ENCODE measurements at places on chromosomes 6 and 20.

DNA sequence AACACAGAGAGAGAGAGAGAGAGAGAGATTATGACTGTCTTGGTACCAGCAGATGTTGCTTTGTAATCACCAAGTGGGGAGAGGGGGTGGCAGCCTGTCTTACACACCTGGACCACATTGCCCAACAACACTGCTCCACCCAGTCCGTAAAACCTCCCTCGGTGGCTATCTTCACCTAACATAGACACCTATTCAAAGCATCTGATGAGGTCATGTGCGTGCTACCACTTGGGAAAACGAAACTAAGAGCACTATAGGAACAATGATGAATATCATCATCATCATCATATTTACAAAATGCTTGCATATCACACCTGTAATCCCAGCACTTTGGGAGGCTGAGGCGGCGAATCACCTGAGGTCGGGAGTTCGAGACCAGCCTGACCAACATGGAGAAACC lies 24.1 kb upstream of the SALL4 start:
- no peak for DNase-seq

DNA sequence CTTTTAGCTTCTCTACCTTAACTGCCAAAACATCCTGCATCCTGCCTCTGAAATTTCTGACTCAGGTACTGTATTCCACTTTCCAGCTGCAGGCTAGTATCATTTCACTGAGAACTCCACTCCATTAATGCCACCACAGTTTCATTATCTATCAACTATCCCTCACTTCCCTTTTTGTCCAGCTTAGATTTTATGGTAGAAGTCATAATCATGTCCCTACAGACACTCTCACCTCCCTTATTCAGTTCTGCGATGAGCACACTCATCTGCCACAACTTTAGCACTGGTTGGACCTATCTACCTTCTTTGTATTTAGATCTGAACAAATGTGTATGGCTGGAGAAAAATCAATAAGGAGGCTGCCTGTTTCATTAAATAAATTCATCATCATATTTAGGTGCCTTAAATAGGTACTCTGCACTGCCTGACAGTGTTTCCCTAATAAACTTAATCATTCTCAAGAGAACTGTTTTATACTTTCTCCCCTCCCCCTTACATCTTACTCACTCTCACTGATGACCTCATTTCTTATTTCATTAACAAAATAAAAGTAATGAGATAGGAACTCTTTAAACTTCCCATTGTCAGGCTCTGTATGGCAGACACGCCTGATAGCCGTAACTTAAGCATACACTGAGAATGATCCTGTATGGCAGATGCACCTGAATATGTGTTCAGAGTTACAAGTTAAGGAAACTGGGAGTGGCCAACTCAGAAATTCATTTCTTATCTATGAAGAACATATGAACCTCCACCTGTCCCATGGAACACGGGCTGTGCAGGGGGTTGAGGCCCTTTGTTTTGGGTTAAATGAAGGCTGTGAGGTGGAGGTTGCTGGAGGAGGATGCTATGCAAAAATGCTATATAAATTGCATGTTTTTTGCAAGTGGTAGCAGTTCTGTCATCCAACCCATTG lies 95.3 kb upstream of the MAN1A1 start:
- no peak for DNase-seq

DNA sequence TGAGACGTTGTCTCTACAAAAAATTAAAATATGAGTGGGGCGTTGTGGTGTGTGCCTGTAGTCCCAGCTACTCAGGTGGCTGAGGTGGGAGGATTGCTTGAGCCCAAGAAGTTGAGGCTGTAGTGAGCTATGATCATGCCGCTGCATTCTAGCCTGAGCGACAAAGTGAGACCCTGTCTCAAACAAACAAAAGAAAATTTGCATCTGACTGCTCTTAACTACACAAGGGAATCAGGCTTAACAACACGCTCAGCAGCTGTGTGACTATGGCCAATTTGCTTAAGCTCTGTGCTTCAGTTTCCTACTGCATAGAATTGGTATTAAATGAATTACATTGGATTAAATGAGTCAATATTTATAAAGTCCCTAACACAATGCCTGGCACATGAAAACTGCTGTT lies 24.3 kb upstream of the MRPS10 start:
- DNase-seq, result no peak

- no peak for DNase-seq
Observed at GRCh38 chr6:17269840-17270239, 11.3 kb upstream of the RBM24 start.

DNA sequence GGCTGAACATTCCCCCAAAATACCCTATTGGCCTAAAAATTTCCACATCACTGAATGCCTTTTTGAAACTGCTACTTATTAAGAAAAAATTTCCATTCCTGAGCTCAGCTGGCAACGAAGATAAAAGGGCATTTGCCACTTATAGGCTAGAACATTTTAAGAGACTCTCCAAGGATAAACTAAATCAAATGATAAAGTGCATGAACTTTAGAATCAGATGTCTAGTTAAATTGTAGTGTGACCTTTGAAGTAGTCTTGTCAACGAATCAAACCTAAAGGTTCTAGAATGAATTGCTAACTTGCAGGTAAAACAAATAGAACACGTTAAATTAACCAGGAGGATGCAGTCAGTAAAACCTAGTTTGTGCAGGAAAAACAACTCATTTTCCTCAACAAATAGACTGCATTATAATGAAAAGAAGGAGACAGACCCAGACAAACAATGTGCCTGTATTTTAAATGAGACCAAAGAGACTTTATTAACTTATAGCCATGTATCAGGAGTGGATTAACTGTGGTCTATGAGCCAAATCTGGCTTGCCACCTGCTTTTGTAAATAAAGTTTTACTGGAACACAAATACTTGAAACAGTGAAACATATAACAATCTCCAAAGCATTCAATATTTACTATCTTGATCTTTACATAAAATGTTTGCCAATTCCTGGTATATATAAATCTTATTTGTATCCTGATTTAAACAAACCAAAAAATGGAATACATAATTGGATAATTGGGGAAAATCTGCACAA lies 184.4 kb downstream of the MEI4 start:
- no peak for DNase-seq

GRCh38 chr6:26420688-26421171 lies 18.7 kb downstream of the BTN3A1 start:
- no peak for DNase-seq

DNA sequence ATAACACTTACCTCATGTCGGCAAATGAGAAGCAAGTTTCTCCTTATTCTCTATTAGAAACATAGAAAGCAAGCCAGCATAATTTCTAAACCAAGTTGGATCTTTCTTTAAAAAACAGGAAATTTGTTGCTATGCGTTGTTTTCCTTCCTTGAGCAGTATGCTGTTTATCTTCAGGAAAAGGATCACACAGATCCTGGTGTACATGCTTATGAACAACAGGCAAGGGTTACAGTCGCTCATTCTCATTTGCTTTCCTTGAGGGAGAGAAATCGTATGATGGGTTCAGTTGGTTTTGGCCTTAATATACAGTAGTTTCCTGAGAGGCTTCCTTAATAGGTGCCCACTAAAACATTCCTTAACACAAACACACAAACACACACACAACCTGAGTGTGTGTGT lies 118.8 kb downstream of the FYN start:
- no peak for DNase-seq

GRCh38 chr6:80641591-80641990 lies 535.1 kb downstream of the BCKDHB start:
- DNase-seq, result no peak

GRCh38 chr6:23783901-23784300 lies 342.1 kb upstream of the NRSN1 start:
- no peak for DNase-seq

DNA sequence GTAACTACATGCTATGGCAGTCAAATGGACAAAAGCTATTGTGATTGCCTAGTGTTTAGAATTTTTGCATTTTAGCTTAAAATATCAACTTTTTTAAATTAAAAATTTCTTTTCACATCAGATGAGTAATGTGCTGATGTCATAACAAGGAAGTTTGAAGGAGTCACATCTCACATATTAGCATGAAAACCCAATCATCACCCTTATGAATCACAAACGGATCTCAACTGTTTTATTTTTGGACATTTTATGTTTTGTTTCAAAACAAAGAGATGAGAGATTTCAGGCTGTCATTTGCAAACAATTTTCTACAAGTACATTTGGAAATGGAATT lies 53.6 kb upstream of the TRERF1 start:
- no peak for DNase-seq

DNA sequence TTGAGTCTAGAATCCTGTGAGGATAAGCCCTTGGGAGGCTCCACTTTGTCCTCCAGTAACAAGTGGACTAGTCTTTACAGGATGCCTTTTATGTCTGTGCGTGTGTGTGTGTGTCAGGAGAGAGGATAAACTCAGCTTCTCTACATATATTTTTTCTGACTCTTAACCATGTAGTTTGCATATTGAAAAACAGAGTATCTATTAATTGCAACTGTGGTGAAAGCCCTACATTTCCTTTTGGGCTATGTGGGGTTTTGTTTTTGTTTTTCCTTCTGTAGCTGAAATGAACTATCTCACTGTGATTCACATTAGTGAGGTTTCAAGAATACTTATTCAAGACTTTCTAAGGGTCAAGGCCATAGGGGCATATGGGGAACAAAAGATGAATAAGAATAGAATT lies 17.7 kb downstream of the TPBG start:
- DNase-seq, result no peak

- DNase-seq, result no peak
Observed at GRCh38 chr20:50799176-50799889, 4.5 kb downstream of the BCAS4 start.

GRCh38 chr6:44849806-44850205 lies 462.3 kb downstream of the CDC5L start:
- DNase-seq, result no peak

DNA sequence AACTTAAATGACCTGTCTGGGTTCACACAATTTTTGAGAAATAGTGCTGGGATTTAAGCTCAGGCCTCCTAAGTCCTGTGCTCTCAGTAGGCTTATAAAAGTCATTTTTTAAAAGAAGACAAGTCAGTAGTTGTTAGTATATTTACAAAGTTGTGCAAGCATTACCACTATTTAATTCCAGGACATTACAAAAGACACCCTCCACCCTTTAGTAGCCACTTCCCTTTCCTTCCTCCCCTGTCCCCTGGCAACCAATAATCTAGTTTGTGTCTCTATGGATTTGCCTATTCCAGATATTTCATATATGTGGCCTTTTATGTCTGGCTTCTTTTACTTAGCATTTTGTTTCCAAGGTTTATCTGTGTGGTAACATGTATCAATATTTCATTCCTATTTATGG lies 37.6 kb downstream of the HMGN3 start:
- no peak for DNase-seq

DNA sequence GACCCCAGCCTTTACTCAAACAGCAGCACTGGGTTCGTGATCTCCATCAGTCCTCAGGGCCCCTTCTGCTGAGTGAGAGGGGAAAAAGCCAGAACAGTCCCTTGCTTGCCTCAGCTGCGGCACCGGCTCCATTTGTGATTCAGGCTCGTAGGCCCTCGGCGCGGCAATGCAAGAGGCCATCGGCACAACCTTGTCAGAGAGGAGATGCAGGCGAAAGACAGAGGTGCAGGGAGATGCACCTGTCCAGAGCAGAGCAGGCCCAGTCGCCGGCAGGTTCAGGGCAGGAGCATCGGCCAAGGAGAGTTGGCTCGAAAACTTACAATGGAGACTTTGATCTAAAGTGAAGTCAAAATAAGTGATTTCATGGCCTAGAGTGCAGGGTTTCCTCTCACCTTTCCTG lies 171.6 kb downstream of the SMOC2 start:
- no peak for DNase-seq

- DNase-seq, result no peak
Observed at GRCh38 chr6:10460096-10460495, 45.2 kb upstream of the TFAP2A start.

GRCh38 chr20:53149148-53149889 lies 177.2 kb downstream of the TSHZ2 start:
- no peak for DNase-seq

GRCh38 chr6:166830185-166830890 lies 126.0 kb downstream of the RNASET2 start:
- DNase-seq, result no peak

- DNase-seq, result no peak
Observed at GRCh38 chr6:66638518-66638917, 931.5 kb upstream of the EYS start.

- DNase-seq, result no peak
Observed at GRCh38 chr6:1062786-1063545, 248.9 kb upstream of the FOXQ1 start.

- DNase-seq, result no peak
Observed at GRCh38 chr20:57696401-57696961, 13.3 kb downstream of the PMEPA1 start.

GRCh38 chr6:137465378-137466009 lies 28.7 kb downstream of the OLIG3 start:
- no peak for DNase-seq

- no peak for DNase-seq
Observed at GRCh38 chr6:4125933-4126864, 9.2 kb downstream of the ECI2 start.

DNA sequence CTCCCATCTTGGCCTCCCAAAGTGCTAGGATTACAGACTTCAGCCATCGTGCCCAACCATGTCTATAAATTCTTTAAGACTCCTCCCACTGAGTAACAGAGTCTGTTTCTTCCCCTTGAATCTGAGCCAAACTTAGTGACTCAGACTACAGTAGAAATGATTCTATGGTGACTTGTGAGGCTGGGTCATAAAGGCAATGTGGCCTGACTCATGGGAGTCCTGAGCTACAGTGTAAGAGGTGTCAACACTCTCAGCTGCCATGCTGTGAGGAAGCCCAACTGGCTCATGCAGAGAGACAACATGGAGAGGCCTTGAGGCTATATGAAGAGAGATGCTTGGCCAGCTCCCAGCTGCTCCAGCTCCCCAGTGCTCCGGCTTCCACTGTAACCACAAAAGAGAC lies 5.2 kb upstream of the NRSN2 start:
- no peak for DNase-seq

- no peak for DNase-seq
Observed at GRCh38 chr6:7157752-7158616, 50.2 kb downstream of the RREB1 start.

DNA sequence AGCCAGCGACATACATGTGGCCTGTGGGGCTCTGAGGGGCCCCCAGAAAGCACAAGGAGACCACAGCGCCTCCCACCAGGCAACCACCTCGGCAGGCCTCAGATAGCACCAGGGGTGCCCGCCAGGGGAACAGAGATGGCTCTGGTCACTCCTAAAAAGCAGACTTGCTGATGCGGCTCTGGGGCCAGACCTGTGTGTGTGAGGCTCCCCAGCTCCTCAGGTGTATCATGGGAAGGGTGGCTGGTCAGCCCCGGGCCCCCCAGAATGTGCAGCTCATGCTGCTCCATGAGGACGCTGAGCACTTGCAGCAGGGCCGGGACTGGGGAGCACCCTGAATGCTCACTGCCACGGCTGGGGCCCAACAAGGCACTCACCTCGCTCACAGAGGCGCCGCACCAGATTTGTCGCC lies 60.2 kb downstream of the PYGB start:
- no peak for DNase-seq

DNA sequence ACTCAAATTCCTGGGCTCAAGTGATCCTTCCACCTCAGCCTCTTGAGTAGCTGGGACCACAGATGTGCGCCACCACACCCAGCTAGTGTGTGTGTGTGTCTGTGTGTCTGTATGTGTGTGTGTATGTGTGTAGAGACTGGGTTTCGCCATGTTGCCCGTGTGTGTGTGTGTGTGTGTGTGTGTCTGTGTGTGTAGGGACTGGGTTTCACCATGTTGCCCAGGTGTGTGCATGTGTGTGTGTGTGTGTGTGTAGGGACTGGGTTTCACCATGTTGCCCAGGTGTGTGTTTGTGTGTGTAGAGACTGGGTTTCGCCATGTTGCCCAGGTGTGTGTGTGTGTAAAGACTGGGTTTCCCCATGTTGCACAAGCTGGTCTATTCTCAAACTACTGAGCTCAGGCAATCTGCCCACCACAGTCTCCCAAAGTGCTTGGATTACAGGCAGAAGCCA lies 28.3 kb downstream of the CDK5RAP1 start:
- DNase-seq, result no peak
